ENCODE measurements at places on chromosomes 6 and 20.

GRCh38 chr20:47817573-47817972, 32.3 kb upstream of the SULF2 start:
- DNase-seq = no peak

GRCh38 chr6:159727717-159728445, 575 bp downstream of the WTAP start:
- DNase-seq = no peak

DNA sequence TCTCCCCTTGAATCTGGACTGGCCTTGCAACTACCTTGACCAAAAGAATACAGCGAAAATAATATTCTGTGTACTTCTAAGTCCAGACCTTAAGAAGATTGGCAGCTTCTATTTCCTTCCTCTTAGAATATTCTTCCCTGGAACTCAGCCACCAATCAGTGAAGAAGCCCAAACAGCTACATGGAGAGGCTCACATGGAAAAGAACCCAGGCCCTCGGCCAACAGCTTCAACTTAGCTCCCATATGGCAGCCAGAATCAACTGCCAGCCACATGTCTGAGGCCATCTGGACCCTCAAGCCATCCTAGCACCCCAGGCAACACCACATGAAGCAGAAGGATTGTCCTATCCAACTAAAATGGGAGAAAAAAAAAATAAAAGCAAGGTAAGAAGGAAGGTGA, 178.8 kb downstream of the IBTK start:
- no peak for DNase-seq

GRCh38 chr6:925656-926213, 232.8 kb upstream of the EXOC2 start:
- no peak for DNase-seq

- DNase-seq = no peak
These were observed 96.9 kb downstream of the NOL4L start for GRCh38 chr20:32488066-32488838.

DNA sequence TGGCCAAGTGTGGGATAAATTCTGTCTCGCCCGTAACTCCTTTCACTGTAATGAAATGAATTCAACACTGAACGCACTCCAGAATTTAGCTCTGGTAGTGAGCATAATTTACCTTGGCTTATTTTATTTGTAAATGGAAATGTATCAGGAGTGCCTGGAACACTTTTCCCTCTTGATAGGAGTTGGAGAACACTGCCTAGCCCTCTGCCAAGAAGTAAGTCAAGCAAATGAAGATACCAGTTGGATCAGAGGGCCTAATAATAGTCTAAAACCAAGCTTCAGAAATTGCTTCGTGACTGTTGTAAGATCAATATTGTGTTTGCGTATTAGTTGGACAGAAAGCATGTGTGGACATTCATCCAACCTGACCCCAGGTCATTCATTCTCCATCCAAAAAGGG, 64.6 kb upstream of the TPD52L1 start:
- DNase-seq = no peak

- no peak for DNase-seq
These were observed 7.9 kb downstream of the RREB1 start for GRCh38 chr6:7115543-7116231.

DNA sequence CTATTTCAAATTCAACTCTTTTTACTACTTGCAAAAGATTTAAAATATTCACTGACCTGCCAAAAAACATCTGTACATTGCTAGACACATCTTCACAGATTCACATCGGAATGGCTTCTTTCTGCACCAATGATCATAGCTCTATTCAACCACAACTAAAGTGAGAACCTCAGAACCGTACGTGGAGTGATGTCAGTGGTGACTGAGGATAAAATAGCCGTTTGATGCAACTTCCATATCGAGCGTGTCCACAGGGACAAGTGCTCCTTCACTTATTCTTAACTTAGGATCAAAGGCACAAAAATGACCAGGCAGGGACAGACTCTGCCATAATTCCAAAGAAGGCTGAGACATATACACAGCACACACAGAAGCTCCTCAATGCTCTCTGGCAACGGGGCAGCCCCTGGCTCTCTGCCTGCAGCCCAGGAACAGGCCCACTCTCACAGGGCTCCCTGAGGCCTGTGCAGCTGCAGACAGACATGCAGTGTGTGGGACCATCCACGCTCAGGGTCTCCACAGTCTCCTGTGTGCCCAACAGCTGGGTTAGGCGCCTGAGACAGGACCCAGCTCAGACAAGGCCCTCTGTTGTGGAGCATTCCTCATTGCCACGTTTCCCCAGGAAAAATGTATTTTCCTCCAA, 22.8 kb downstream of the FYN start:
- DNase-seq = no peak

- DNase-seq = no peak
These were observed 166.4 kb downstream of the FAXC start for GRCh38 chr6:99183066-99183465.

- DNase-seq = no peak
These were observed 95.0 kb downstream of the AK9 start for GRCh38 chr6:109595998-109596397.
